Activated CD4-positive, alpha-beta T cell treated with anti-CD3 and anti-CD28 coated beads, Interleukin-2, amount 10 ng/mL, durations not matched to agents 7 days and 5 days (primary cell): ENCODE measurements at places on chromosomes 11 and 22.
A peak's percentile ranks its signal among the peaks of the same experiment; 100 is the strongest.

- no peaks in the 10 kb centered on the region for H3K36me3 ChIP-seq
- no peak overlapping the region for H3K4me3 ChIP-seq
- no peaks in the 10 kb centered on the region for H3K27me3 ChIP-seq
- DNase-seq, result no peak
Observed at GRCh38 chr22:22916215-22916951, 28.8 kb downstream of the IGLL5 start.

DNA sequence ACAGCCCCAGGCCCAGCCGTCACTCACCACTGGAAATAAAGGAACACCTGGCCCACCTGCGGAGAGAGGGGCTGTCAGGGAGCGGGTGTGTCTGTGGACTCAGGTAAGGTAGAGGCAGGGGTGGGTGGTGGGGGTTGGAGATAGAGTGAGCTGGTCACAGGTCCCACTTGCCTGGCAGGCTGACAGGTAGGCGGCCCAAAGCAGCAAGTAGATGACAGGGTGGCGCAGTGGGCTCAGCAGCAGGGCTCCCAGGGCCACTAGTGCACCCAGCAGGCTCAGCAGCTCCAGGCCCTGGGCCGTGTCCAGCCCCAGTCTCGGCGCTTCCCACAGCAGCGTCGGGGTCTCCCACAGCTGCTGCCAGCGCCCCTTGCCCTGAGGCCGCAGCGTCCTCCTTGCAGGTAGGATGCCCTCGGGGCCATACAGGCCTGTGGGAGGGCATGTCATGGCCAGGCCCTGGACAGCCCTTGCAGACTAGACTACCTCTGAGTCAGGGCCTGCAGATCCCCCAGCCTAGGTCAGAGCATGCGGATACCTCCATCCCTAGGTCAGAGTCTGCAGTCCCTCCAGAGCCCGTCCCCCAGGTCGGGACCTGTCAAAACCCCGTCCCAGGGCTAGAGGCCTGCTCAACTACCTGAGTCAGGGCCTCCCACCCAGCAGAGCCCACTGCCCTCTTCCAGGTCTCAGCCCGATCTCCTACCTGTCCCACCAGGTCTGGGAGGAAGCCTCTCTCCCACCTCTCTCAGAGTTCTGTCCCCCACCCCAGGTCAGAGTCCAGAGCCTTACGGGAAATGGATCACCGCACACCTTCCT lies 686 bp downstream of the LMF2 start:
- peaks cover 7% of the 10 kb centered on the region for H3K36me3 ChIP-seq
- no peak for DNase-seq
- peak overlapping the region; percentile 96 for H3K4me3 ChIP-seq
- peak overlapping the region; percentile 93 for H3K27ac ChIP-seq
- H3K27me3 ChIP-seq, result no peaks in the 10 kb centered on the region

GRCh38 chr22:28882878-28883656 lies at the start of gene ZNRF3:
TSS of gene ZNRF3 (plus strand) at chr22:28883572. CDS start at chr22:28883767, 195 bp downstream.
- peaks cover 22% of the 10 kb centered on the region for H3K4me1 ChIP-seq
- H3K4me3 ChIP-seq, result peak within 1 kb of the TSS; percentile 74
- H3K36me3 ChIP-seq, result peaks cover 1% of the 10 kb centered on the region
- peaks cover 54% of the 10 kb centered on the region for H3K27me3 ChIP-seq

DNA sequence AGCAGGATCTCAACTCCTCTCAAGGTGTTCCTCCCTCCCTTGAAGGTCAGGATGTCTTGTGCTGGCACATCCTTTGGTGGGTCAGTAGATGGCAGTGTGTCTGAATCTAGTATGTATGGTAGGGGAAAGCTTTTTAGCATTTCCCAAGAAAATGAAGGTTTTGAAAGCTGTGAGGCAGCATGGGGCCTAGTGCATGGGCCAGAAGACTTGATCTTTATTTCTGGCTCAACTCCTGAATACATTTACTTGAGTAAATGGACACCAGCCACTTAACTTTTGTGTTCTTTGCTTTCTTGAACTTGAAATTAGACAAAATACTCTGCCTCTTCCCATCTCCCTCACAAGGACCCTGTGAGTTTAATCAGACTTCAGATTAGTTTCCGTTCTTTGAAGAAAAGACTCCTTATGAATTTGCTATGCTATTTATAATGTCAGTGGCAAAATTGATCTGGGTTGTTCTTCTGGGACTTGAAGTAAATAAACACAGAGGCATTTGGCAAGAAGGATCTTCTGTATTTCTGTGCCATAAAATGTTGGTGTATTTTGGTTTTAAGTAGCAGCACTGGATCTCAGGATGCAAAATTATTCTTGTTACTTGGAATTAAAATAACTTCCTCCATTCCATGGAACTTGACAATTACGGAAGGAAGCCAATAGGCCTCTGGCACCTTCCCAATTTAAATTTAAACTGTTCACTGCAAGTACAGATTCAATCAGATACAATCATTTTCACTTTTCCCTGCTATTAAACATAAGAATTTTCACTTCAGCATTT lies 288.8 kb downstream of the CASP12 start:
- H3K36me3 ChIP-seq, result no peaks in the 10 kb centered on the region
- peak overlapping the region; percentile 65 for H3K27ac ChIP-seq
- peak; percentile 54 for DNase-seq
- H3K27me3 ChIP-seq, result no peaks in the 10 kb centered on the region

DNA sequence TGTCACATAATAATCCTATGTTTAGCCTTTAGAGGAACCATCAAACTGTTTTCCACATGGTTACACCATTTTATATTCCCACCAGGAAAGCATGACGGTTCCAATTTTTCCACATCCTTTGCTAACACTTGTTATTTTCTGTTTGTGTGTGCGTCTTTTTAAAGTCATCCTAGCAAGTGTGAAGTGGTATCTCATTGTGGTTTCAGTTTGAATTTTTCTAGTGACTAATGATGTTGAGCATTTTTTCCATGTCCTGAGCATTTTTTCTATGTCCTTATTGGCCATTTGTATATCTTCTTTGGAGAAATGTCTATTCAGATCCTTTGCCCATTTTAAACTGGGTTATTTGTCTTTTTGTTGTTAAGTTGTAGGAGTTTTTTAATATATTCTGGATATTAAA lies 53.7 kb upstream of the DEPDC7 start:
- no peak overlapping the region for H3K27ac ChIP-seq
- peaks cover 20% of the 10 kb centered on the region for H3K36me3 ChIP-seq
- peaks cover 10% of the 10 kb centered on the region for H3K4me1 ChIP-seq
- H3K27me3 ChIP-seq, result no peaks in the 10 kb centered on the region
- H3K4me3 ChIP-seq, result no peak overlapping the region
